ENCODE measurements at places on chromosomes 7 and 10. TPM values are rescaled to one million over a fixed set of nuclear protein-coding genes. Genes with fewer than 3 reads are reported as not detected.

DNA sequence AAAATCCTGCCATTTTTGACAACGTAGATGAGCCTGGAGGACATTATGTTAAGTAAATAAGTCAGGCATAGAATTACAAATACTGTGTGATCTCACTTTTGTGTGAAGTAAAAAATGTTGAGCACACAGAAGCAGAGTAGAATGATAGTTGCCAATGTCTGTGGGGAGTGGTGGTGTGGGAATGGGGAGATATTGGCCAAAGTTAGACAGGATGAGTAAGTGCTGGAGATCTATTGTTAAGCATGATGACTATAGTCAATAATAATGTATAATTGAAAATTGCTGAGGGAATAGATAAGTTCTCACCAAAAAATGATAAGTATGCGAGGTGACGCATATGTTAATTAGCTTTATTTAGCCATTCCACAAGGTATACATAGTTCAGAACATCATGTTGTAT, 92.0 kb downstream of the GPR85 start:
- no peak overlapping the region for H3K4me3 ChIP-seq
- H3K4me1 ChIP-seq = no peaks in the 10 kb centered on the region
- H3K36me3 ChIP-seq = no peaks in the 10 kb centered on the region
- H3K27me3 ChIP-seq = no peaks in the 10 kb centered on the region

GRCh38 chr7:93923942-93924341, 2.4 kb downstream of the GNG11 start:
- H3K27ac ChIP-seq = no peak overlapping the region
- no peak overlapping the region for H3K4me3 ChIP-seq
- peaks cover 8% of the 10 kb centered on the region for H3K4me1 ChIP-seq
- peaks cover 6% of the 10 kb centered on the region for H3K27me3 ChIP-seq
- H3K36me3 ChIP-seq = no peaks in the 10 kb centered on the region

DNA sequence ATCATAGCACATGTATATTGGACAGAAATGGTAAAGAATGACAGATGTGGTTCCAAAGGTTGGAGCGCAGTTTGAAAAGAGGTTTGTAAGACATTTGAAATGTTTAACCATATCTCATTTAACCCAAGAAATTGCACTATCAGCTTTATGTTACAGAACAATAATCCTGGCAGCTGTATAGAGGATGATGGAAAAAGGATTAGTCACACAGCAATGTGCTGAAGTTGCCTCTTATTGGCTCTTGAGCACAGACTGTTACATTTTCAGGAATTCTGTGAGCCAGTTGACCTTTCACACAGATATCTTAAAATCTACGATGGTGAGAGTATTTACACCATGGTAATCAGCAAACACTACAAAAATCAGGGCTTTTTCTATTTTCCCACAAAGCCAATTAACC, 3.9 kb downstream of the COG5 start:
- H3K36me3 ChIP-seq = peaks cover 12% of the 10 kb centered on the region
- H3K4me1 ChIP-seq = peaks cover 51% of the 10 kb centered on the region
- no peaks in the 10 kb centered on the region for H3K27me3 ChIP-seq
- DNase-seq = no peak
- peak overlapping the region; percentile 56 for H3K27ac ChIP-seq

DNA sequence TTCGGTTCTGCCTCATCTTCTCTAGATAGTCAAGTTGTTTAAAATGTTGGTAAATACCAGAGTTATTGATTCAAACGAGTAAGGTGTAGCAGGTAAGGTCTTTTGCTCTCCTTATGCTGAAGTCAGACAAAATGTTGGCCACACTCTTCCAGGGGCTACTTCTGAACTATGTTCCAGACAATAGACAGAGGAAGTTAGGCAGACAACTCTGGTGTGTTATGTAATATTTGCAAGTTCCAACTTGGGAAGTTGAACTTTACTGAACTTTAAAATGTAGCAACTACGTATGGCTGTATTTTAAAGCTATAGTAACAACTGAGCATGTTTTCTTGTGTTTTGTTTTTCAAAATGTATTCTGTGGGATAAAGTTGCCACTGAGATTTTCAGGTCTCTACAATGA, 125.7 kb upstream of the NEBL start:
- H3K36me3 ChIP-seq = no peaks in the 10 kb centered on the region
- no peak overlapping the region for H3K4me3 ChIP-seq
- no peak overlapping the region for H3K27ac ChIP-seq
- no peaks in the 10 kb centered on the region for H3K4me1 ChIP-seq
- no peak for DNase-seq

DNA sequence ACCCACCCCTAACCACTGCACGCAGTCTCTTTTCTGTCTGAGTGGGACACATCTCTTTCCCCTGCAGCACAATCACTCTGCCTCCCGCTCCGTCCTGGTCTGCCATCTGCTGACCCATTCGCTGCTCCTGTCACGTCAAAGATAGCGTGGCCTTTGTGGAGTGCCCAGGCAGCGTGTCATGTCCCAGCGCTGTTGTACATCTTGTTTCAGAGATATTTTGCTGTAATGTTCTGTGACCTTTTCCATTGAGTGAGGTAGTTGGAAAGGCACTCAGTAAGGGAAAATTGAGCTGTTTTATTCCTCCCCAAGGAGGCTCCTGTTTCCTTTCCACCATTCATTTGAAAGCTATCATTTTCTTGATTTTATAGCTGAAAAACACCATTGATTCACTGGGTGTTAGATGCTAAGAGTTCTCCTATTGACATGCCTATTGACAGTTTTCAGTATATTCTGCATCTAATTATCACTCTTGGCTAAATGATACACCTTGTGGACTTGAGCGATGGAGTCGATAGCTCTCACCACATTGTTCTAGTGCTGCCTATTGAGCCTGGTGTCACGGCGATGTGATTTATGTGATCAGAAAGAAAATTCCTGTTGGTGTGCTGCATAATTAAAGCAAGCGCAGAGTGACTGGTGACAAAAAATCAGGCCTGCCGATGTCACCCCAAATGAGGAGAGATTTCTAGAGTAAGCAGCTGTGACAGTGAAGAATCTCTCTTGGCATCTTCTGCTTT, 372.6 kb downstream of the LRMDA start:
- no peak overlapping the region for H3K4me3 ChIP-seq
- no peaks in the 10 kb centered on the region for H3K27me3 ChIP-seq

DNA sequence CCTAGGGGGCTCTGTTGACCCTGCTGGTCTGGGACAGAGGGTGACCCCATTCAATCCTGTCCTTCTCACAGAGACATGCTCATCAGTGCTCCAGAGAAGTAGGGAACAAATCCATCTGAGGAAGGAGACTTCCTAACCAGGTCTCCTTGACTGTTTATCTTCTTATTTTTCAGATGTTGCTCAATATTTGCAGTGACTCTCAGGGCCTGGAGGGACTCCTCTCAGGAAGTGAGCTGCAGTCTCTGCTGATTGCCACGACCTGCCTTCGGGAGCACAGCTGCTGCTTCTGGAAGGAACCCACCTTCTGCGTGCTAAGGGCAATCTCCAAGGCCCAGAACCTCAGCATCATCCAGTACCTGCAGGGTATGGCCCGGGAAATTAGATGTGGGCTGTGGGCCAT, 41.0 kb downstream of the WDFY4 start:
- H3K4me3 ChIP-seq = no peak overlapping the region
- H3K36me3 ChIP-seq = no peaks in the 10 kb centered on the region
- no peak for DNase-seq
- H3K27ac ChIP-seq = no peak overlapping the region
- no peaks in the 10 kb centered on the region for H3K27me3 ChIP-seq

DNA sequence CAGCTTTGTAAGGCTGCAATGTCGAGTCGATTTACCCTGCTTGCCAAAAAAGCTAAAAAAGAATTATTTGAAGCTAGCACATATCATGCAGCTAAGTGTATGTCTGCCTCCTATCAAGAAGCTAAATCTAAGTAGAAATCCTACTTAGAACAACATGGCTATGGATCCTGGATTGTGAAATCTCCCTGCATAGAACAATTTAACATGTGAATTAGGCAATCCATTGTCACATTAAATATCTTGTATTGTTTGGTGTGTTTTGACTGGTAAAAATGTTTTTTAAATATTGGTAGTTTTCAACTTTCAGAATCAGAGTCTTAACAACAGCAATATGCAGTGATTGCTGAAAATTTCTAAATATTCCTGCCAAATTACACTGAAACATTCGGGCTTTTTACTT, 73.3 kb downstream of the SKIDA1 start:
- H3K4me1 ChIP-seq = no peaks in the 10 kb centered on the region
- no peaks in the 10 kb centered on the region for H3K27me3 ChIP-seq
- H3K36me3 ChIP-seq = no peaks in the 10 kb centered on the region
- DNase-seq = no peak

DNA sequence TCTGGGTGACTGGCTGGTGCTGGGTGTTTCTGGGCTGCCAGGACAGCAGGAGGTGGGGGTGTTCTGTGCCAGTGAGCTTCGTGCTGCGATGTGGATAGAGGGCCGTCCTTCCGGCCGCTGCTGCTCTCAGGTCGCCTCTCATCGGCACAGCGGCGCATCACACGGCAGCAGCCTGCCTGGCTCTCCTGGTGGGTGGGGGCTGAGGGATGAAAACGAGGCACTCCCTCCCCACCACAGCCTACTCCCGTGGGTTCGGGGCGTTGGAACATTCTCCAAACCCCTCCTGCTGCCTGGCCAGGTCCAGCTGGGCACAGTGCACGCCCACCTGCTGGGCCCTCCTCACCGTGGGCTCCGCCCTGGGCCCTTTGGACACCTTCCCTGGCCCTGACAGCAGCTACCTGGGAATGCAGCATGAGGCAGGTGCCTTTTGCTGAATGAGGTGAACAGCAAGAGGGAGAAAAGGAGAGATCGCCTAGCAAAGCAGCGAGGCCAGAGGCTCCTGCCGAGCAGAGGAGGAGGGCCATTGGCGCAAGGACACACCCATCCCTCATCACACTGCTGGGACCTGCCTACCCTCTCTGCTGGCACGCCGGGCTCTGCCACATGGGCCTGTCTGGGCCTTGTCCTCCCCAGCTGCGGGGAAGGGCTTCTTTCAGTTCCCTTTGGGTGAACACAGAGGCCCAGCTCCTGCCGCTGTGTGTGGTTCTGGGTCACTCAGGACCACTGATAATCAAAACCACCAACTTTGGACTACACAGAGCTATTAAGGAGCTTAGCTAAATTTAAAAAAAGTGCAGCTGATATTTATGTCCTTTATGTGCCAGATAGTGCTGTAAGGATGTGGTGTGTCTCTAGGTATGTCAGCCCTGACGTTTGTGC, 33.4 kb downstream of the INPP5A start:
- peaks cover 28% of the 10 kb centered on the region for H3K4me1 ChIP-seq
- no peak overlapping the region for H3K4me3 ChIP-seq
- no peaks in the 10 kb centered on the region for H3K36me3 ChIP-seq
- no peaks in the 10 kb centered on the region for H3K27me3 ChIP-seq

DNA sequence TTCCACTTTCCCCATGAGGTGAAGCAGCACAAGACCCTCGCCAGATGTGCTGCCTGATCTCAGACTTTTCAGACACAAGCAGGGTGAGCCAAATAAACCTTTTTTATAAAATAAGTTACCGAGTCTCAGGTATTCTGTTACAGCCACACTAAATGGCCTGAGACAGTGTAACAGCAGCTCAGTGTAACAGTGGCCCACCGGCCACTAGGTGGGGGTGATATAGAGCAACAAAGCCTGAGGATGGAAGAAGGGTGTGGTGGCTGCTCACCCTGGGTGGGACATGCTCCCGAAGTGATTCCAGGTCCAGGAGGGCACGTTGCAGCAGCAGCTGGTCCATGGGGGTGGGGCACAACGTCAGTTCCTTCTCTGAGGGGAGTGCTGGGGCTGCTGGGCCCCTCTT, 44.6 kb downstream of the BMS1 start:
- DNase-seq = no peak
- no peaks in the 10 kb centered on the region for H3K4me1 ChIP-seq
- H3K36me3 ChIP-seq = peaks cover 31% of the 10 kb centered on the region
- no peak overlapping the region for H3K27ac ChIP-seq
- no peaks in the 10 kb centered on the region for H3K27me3 ChIP-seq
- H3K4me3 ChIP-seq = no peak overlapping the region

- H3K27ac ChIP-seq = no peak overlapping the region
- peaks cover 24% of the 10 kb centered on the region for H3K36me3 ChIP-seq
- no peaks in the 10 kb centered on the region for H3K27me3 ChIP-seq
- H3K4me1 ChIP-seq = peaks cover 5% of the 10 kb centered on the region
Observed at GRCh38 chr7:2997014-2997413, 46.7 kb downstream of the CARD11 start.

GRCh38 chr7:72538856-72539255, 126.7 kb upstream of the CALN1 start:
- no peak overlapping the region for H3K4me3 ChIP-seq
- H3K27ac ChIP-seq = no peak overlapping the region
- H3K36me3 ChIP-seq = no peaks in the 10 kb centered on the region
- no peaks in the 10 kb centered on the region for H3K4me1 ChIP-seq

DNA sequence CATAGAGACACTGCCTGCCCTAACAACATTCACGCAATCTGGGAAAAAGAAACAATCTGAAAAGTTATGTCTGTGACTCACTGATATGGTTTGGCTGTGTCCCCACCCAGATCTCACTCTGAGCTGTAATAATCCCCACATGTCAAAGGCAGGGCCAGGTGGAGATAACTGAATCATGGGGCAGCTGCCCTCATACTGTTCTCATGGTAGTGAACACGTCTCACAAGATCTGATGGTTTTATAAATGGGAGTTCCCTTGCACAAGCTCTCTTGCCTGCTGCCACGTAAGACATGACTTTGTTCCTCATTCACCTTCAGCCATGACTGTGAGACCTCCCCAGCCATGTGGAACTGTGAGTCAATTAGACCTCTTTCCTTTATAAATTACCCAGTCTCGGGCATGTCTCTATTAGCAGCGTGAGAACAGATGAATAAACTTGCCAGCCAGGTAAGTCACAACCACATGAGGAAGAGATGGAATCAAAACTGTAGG, 341.5 kb upstream of the AOAH start:
- H3K36me3 ChIP-seq = no peaks in the 10 kb centered on the region
- no peaks in the 10 kb centered on the region for H3K27me3 ChIP-seq
- H3K27ac ChIP-seq = no peak overlapping the region
- no peak overlapping the region for H3K4me3 ChIP-seq
- DNase-seq = no peak

GRCh38 chr10:79266084-79266483, 81.2 kb upstream of the PPIF start:
- no peaks in the 10 kb centered on the region for H3K36me3 ChIP-seq
- no peak overlapping the region for H3K27ac ChIP-seq
- no peaks in the 10 kb centered on the region for H3K27me3 ChIP-seq
- no peak for DNase-seq

GRCh38 chr10:17348501-17349349, 105.7 kb downstream of the ST8SIA6 start:
- DNase-seq = no peak
- H3K27ac ChIP-seq = no peak overlapping the region
- no peaks in the 10 kb centered on the region for H3K36me3 ChIP-seq
- no peak overlapping the region for H3K4me3 ChIP-seq
- no peaks in the 10 kb centered on the region for H3K4me1 ChIP-seq

The CTNNA3 gene
- total RNA-seq = not detected

The RBM20 gene
- not detected for total RNA-seq

The MKRN1 gene
- 156 TPM for total RNA-seq

The CHST12 gene
- total RNA-seq = 30.7 TPM

The NEUROG3 gene
- not detected for total RNA-seq

The MMD2 gene
- total RNA-seq = not detected

The ANKRD22 gene
- 0.58 TPM for total RNA-seq

The LEP gene
- not detected for total RNA-seq

The PPP1R17 gene
- total RNA-seq = not detected

The KDM7A gene
- total RNA-seq = 42.8 TPM

The FAM171A1 gene
- total RNA-seq = 7.1 TPM

The MYH16 gene
- not detected for total RNA-seq

All from CD4-positive, alpha-beta memory T cell (primary cell).